ENCODE measurements at places on chromosomes 4 and X.

DNA sequence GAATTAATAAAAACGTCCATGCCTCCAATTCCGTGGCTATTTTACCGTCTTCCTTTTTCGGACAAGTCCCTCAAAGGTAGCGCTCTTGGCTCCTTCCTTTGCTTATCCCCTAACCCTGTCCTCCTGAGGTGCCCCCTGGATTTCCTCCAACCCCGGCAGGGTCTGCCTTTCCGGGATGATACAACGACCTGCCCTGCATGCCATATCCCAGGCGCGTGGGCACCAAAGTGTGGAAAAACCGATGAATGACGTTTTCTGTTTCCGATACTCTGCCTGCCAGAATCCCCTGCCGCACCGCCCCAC, 706 bp upstream of the CSTF2 start:
- DNase-seq, result peak; percentile 16

- DNase-seq, result no peak
Observed at GRCh38 chrX:47745416-47745815, 86.4 kb upstream of the UXT start.

DNA sequence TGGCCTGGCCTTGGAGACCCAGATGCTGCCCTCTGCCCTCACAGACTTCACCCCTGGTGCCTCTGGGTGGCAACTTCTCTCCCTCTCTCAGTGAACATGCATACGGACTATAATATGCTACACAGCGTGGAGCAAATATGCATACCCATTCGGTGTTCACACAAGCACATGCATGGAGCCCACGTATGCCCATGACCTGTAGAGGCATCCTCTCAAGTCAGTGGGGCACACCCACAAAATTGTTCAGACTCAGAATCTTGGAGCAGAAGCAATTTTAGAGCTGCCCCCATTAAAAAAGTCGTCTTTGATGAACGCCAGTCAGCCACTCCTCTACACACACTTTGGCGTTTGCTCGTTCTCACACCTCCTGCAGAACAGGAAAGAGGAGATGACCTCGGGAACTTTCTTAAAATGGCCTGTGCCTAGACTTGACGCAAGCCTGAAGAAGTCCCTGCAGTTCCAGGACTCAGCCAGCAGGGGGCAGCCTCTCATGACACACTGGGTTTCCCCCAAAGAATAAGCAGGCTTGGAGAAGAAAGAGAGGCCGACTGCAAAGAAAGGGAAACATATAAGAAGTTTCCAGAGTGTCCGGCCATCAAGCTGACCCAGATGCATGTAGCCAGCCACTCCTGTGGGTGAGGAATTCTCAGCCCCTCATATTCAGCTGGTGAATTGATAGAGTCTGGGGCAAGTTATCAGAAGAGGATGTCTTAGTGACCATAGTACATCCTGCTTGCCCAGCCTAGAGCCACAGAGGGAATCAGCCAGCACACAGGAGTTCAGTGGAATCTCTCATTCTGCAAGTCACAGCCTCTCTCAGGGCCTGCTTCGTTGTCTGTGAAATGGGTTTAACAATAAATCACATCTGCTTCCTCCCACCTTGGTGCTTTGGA, 17.3 kb downstream of the APLN start:
- DNase-seq, result no peak

DNA sequence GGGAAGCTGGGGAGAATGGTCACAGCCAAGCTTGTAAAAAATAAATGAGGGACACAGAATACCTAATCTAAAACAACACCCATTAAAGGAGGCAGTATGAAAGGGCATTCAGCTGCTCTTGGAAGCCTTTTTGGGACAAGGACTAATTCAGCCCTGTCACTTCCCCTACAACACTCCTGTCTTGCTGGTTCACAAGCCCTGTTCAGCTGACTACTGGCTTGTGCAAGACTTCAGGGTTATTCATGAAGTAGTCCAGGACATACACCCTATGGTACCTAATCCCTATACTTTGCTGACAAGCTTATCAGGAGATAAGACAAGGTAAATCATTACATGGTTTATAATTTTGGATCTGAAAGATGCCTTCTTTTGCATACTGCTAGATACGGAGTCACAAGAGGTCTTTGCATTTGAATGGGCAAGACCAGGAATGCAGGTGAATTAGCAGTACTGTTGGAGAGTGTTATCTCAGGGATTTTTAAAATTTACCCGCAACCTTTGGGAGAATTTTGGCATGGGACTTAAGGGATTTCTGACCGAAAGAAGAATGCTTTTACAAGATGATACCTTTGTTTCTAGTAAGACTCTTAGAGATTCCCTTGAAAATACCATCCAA, 103.2 kb upstream of the LANCL3 start:
- DNase-seq, result no peak

Measured in NCI-H510A (cell line).